ENCODE measurements at places on chromosomes 3 and 15. TPM values are rescaled to one million over a fixed set of nuclear protein-coding genes. Genes with fewer than 3 reads are reported as not detected.

- no peak for DNase-seq
These were observed 189.6 kb upstream of the MLF1 start for GRCh38 chr3:158381262-158381868.

CCDC191 gene
- 0.46 TPM for total RNA-seq

- DNase-seq: no peak
These were observed 45.0 kb upstream of the SACM1L start for GRCh38 chr3:45644063-45644790.

- DNase-seq: peak; percentile 37
These were observed 794 bp downstream of the ARPP19 start for GRCh38 chr15:52567871-52568600.

KCNMB3 gene
- total RNA-seq: 0.15 TPM

DNA sequence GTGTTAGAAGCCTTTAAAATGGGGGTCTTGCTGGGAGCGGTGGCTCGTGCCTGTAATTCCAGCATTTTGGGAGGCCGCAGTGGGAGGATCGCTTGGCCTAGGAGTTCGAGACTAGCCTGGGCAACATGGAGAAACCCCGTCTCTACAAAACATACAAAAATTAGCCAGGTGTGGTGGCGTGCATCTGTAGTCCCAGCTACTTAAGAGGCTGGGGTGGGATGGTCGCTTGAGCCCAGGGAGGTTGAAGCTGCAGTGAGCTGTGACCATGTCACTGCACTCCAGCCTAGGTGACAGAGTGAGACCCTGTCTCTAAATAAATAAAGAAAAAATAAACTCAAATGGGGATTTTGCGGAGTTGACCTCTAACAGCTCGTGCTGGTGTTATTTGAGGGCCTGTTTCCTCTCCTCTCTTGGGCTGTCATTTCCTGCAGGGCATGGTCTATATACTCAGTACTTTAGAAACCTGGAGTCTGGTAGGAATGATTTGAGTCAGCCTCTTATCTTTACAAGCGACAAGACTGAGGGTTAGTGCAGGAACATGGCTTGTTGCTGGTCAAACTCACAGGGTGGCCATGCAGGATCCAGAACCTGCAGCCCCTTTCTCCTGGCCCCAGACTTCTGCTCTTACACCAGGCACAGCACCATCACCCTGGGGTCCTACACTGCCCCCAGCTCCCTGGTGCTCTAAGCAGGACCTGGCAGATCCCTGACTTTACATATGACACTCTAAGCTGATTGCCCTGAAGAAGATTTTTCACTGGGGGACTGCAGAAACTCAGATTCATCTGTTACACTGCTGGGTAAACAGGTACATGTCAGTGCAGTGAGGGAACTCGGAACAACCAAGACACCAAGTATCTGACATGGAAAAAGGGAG is 15.1 kb downstream of the EHD4 start:
- no peak for DNase-seq

- no peak for DNase-seq
These were observed 99.5 kb upstream of the ZBTB20 start for GRCh38 chr3:115246461-115247020.

COLQ gene
- total RNA-seq: 1.3 TPM

- DNase-seq: no peak
These were observed 284.8 kb upstream of the CFAP20DC start for GRCh38 chr3:59334585-59334984.

CDCP1 gene
- total RNA-seq: 0.63 TPM

DNA sequence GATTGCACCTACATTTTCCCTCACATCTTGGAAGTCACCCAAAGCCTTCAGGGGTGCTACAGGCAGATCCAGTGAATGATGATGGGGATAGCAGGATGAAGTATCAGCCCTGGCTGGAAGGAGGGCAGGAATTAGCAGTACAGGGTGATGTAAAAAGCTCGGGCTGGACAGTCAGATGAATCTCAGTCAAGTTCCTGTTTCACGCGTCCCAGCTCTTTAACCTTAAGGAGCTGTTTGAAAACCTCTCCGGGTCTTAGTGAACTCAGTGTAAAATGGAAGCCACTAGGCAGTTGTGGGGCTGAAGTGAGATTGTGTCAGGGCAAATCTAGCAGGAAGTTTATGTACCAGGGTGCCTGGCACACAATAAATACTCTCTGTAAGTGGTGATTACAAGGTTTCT is 166.4 kb upstream of the PROK2 start:
- no peak for DNase-seq

GRCh38 chr3:44995142-44995770 is 19.2 kb downstream of the EXOSC7 start:
- no peak for DNase-seq

GRCh38 chr3:123290962-123291361 is 89.2 kb downstream of the SEC22A start:
- no peak for DNase-seq

MME gene
- 0.11 TPM for total RNA-seq

DNA sequence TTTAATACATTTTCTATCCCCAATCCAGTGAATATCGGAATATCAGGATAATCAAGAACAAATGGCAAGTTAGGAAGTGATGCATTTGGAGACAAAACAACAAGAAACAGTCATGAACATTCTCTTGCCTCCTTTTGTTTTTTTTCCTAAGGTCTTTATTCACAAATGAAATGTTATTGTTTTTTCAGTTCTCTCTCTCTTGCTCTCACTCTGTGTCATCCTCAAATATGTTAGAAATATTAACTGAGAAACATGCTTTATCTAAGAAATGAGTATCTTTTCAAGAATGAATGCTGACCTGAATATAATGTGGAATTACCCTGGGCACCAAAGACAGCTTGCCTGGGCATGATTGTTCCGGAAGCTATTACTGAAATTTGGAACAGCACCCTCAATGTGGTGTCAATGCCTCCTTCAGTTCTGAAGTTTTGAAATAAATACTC is 51.3 kb downstream of the RBMS3 start:
- no peak for DNase-seq

GRCh38 chr3:48413611-48414010 is 16.3 kb downstream of the PLXNB1 start:
- no peak for DNase-seq

NDN gene
- total RNA-seq: 1.3 TPM

- no peak for DNase-seq
These were observed 11.9 kb downstream of the ARRDC4 start for GRCh38 chr15:97972366-97972765.

GRCh38 chr15:62719316-62719715 is 323.2 kb upstream of the TPM1 start:
- no peak for DNase-seq

Data from activated T-cell treated with anti-CD3 and anti-CD28 coated beads, Interleukin-2, amount 50 U/mL, for 4 hours (primary cell).